ENCODE measurements at places on chromosomes 12 and 14.

- DNase-seq = no peak
These were observed 71.7 kb downstream of the SLC2A13 start for GRCh38 chr12:40034156-40034555.

DNA sequence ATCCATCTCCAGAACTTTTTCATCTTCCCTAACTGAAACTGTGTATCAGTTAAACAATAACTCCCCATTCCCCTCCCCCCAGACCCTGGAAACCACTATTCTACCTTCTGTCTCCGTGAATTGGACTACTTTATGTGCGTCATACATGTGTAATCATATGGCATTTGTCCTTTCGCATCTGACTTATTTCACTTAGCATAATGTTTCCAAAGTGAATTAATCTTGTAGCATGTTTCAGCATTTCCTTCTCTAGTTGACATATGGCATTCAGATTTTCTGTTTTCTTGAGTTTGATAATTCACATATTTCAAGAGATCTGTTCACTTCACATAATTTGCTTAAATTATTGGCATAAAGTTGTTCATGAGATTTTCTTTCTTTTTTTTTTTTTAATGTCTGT, 9.8 kb downstream of the CYP46A1 start:
- no peak for DNase-seq

GRCh38 chr12:100193085-100193484, 7.5 kb upstream of the ACTR6 start:
- no peak for DNase-seq

- no peak for DNase-seq
These were observed 18.4 kb upstream of the RNU6-7 start for GRCh38 chr14:32183151-32184058.

DNA sequence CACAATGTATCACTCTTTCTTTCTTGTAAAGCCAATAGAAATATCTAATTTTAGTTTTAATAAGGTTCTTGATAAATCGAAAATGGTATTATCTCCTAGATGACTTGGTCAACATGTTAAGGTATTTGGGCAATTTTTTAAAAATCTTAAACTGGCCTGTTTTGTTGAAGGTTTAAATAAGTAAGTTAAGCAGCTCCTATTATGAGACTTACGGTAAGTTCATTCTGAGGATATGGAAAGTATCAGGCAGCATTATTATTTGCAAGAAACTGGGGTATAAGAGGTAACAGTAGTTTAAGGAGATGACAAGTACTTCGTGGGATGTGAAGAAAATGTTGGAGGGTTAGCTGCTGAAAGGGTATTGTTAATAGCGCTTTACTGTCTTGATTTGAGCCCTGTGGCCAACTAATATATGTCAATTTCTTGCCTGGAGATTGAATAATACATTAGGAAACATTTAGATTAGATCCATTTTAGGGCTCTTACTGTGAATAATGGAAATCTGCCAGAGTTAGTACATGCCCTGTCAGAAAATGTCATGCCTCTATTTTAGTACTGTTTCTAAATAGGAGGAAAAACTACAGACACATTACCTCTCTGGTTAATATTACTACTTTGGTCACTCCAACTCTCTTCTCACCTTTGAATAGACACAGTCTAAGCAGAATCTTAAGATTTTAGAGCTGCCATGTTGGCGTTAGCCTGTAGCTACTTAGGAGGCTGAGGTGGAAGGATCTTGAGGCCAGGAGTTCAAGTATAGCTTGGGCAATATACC, 5.0 kb downstream of the STRAP start:
- DNase-seq = no peak

- peak; percentile 21 for DNase-seq
These were observed 27.9 kb downstream of the MOAP1 start for GRCh38 chr14:93156693-93157369.

DNA sequence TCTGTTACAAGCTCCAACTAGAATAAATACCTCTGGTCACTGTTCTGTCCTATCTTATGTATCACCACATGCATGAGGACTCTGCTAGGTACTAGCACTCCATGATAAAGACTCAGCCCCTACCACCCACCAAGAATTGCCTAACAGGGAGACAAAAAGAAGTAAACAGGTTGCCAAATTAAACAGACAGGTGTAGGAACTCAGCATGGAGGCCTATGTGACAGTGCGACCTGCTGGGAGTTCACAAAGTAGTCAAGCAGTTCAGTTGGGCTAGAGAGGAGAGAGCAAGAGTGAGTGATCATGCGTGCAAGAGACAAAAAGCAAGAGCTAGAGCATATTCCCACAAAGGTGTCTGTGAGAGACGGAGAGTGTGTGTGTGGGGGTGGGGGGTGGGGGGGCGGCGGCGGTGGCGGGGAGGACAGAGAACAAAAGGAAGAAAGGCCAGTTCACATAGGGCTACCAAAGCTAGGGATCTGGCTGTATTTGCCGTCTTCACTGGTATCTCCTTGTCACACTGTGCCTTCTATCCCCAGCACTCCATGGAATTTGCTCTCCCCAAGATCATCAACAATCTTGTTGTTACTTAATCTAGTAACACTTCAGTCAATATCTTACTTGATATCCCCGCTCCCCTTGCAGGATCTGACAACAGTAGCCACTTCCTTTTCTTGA, 81.2 kb downstream of the SPPL3 start:
- no peak for DNase-seq

DNA sequence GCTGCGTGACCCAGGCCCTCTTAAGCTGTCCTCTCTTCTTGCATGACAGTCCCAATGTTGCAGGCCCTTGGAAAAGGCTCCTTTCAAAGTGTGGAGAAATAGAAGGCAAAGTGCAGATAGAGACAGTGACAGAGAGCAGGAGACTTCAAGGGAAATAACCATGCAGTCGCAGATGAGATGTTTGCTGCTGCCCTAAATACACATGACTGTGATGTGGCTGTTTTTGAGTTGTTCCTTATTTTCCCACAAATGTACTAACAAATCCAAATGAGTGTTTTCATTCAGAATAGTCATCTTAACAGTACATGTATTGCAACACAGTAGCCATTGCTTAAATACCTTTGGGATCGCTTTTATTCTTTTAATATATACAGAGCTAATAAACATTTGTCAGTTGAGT, 101.6 kb downstream of the SLC15A5 start:
- DNase-seq = no peak

- peak; percentile 54 for DNase-seq
These were observed 105.8 kb downstream of the BMP4 start for GRCh38 chr14:53850714-53851296.

GRCh38 chr14:19823178-19823577, 19.6 kb downstream of the OR4N2 start:
- DNase-seq = no peak

- peak; percentile 22 for DNase-seq
These were observed 16.3 kb upstream of the YBX3 start for GRCh38 chr12:10739157-10740118.

- DNase-seq = no peak
These were observed 5.9 kb upstream of the CLEC4E start for GRCh38 chr12:8546591-8546990.

- DNase-seq = no peak
These were observed 938 bp upstream of the MAX start for GRCh38 chr14:65103150-65103760.

GRCh38 chr12:57401165-57401564, 29.7 kb downstream of the R3HDM2 start:
- no peak for DNase-seq

GRCh38 chr12:130212384-130212989, 50.2 kb downstream of the FZD10 start:
- no peak for DNase-seq

GRCh38 chr14:91722386-91722785, 9.5 kb downstream of the CATSPERB start:
- DNase-seq = no peak

GRCh38 chr12:48542300-48542928, 17.0 kb downstream of the OR8S1 start:
- peak; percentile 49 for DNase-seq

Measured in epithelial cell of esophagus (primary cell).